ENCODE measurements at places on chromosomes 2 and 18.
A peak's percentile ranks its signal among the peaks of the same experiment; 100 is the strongest.

GRCh38 chr2:241043581-241043980 lies 45.2 kb downstream of the SNED1 start:
- no peak for DNase-seq

GRCh38 chr18:50104421-50104820 lies 90.5 kb downstream of the MYO5B start:
- DNase-seq = no peak

- DNase-seq = no peak
Observed at GRCh38 chr18:77481541-77481940, 231.9 kb downstream of the GALR1 start.

DNA sequence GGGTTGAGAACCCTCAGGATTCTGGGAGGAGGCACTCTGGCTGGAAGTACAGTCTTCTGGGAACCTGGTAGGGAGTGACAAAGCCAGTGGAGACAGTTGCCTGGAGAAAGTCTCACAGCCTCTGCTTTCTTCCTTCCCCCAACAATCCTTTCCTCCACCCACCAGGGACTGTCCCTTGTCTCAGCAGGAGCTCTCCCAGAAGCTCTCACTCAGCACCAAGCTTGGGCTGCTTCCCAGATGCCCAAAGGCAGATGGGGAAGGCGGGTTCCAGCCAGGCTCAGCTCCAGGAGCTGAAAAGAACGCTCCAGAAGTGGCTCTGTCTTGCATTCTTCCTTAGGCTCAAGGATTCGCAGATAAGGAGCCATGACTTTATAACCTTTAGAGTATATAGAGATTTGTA lies 7.6 kb upstream of the NAGK start:
- DNase-seq = no peak

DNA sequence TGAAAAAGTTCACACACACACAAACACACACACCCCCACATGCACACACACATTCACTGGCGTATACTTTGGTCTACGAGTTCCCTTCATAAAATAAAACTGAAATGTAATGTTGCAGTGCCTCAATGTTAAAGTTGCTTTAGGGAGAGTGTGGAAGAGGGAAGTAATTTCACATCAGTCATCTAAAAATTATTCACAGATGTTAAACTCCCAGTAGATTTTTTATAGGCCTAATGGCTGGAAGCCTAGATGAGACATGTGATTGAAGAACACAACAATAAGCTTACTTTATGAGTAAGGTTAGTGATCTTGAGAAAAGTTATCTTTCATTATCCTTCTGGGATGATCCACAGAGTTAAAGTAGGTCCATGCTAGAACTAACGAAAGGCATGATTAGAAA lies 506.7 kb upstream of the CNTNAP5 start:
- DNase-seq = no peak

DNA sequence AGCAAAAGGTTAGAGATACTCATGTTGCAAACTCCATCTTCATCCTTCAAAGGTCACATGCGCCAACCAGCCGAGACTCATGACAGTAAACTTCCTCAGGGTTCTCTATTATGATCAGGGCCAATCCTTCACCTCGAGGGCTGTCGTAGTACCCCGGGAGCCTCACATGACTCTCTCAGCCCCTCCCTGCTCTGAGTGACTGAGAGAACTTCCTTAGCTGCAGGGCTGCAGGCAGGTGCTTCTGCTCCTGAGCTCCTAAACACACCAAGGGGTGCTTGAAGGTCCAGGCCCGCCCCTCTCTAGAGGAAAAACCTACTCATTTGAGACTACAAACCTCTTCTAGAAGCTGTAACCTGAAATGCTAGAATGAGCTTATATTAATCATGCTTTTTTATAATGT lies 48.2 kb downstream of the LONRF2 start:
- no peak for DNase-seq

- no peak for DNase-seq
Observed at GRCh38 chr2:139477618-139478017, 697.4 kb upstream of the NXPH2 start.

GRCh38 chr2:228465408-228465807 lies 283.9 kb upstream of the SPHKAP start:
- no peak for DNase-seq

DNA sequence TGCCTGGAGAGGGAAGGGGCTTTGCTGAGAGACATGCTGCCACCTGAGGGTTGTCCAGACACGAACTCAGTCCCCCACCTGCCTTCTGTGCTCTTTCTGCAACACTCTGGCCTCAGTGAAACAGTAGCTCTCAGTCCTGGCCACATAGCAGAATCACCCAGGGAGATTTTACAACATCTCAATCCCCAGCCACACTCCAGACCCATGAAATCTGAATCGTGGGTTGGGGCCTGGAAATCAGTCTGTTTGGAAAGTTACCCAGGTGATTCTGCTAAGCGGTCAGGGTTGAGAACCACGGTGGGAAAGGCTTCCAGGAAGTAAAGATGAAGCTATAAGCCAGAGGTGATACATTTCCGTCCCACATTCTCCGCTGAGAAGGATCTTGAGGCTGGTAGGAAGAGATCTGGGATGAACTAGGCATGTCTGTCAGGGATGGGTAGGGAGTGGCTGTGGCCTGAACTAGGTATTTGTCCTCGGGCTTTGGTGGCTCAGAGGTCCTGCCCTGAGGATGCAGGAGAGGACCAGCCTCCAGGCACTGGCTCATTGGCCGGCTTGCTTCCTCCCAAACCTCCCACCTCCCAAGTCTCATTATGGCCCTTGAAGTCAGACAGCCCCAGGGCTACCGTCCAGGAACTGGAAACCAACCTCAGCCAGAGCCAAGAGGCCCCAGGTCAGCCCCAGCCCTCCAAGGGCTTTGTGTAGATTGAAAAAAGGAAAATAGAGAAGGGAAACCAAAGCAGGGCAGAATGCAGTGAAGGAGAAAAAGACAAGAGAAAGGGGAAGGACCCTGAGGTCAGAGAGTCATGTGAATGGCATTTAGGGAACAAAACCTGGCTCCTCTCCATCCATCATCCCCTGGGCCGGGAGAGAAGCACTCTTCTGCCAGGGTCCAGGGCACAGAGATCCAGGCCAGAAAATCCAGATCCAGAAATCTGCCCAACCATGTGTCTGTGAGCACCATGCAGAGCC lies 119.6 kb downstream of the ZFP36L2 start:
- DNase-seq = no peak

DNA sequence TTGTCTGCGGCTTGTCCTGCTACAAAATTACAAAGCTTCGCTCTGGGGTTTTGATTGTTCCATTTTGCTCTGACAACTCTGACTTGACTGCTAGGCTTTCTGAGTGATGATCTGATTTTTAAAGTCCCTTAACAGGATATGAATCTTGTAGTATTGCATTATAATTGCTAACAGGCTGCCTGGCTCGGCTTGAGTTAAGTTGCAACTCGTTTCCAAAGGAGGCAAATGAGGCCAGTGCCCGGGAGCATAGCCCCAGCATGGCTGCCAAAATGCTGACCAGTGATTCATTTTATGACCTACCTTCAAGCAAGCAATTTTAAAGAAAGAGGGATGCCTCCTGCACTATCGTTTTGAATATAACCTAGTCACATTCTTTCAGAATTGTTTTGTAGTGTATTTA lies 135.4 kb downstream of the COL6A3 start:
- peak; percentile 88 for DNase-seq

GRCh38 chr2:100853909-100854810 lies 34.2 kb downstream of the NPAS2 start:
- DNase-seq = no peak

DNA sequence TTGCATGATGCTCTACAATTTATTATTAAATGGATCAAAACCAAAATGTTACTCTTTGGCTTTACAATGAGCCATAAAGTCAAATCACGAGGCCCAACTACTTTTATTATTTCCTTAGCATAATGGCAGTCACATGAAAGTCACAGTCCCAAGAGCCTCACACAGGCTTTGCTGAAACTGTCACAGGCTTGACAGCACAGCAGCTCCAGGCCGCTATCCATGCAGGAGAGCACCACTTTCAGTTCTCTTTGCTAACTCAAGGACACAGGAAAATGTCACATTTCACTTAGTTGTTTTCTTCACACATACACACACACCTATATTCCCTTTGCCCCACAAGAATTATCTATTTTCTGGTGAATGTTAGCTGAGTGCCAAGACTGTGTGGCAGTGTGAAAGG lies 11.1 kb upstream of the MSGN1 start:
- DNase-seq = no peak

DNA sequence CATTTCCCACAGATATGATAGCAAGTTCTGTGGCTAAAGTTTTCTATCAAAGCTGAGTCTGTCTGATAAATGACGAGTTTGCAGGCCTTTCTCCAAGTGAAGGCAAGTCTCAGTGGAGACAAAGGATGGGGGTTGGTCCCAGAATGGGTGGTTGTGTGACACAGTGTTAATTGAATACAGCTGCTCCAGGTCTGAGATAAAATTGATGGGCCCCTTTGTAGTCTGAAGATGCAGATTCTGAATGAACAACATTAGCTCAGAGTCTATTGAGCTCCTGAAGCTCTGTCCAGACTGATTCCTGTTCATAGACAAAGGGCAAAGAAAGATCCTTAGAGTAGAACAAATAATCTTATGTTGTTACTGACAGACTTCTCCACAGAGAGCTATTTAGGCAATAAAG lies 296.9 kb upstream of the CYRIA start:
- DNase-seq = no peak

- no peak for DNase-seq
Observed at GRCh38 chr2:85770369-85770768, 16.6 kb downstream of the ATOH8 start.

All from AG09319 (cell line).